ENCODE measurements at places on chromosomes 12 and 14. TPM values are rescaled to one million over a fixed set of nuclear protein-coding genes. Genes with fewer than 3 reads are reported as not detected.

The ANO6 gene
- total RNA-seq = 24.1 TPM

The C12orf57 gene
- total RNA-seq = 174 TPM

DNA sequence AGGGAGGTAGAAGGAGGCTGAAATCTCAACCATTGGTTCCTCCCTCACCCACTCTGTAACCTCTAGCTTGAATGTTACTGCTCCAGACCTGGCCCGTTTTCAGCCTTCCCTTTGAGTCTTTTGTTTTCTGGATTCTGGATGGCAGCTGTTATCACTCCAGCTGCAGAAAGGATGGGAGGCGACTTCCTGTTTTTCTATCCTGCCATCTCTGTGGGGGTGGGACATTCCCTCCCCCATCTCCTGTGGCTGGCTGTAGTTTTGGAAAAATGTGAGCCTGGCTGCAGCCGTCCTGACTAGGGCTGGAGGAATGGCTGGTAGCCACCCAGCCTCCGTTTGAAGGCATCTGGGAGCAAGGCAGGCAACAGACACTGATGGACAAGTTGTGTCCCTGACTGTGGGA, 2.9 kb upstream of the PPFIBP1 start:
- H3K4me3 ChIP-seq = no peak overlapping the region
- H3K4me1 ChIP-seq = peaks cover 27% of the 10 kb centered on the region
- peaks cover 50% of the 10 kb centered on the region for H3K27me3 ChIP-seq
- no peaks in the 10 kb centered on the region for H3K36me3 ChIP-seq

DNA sequence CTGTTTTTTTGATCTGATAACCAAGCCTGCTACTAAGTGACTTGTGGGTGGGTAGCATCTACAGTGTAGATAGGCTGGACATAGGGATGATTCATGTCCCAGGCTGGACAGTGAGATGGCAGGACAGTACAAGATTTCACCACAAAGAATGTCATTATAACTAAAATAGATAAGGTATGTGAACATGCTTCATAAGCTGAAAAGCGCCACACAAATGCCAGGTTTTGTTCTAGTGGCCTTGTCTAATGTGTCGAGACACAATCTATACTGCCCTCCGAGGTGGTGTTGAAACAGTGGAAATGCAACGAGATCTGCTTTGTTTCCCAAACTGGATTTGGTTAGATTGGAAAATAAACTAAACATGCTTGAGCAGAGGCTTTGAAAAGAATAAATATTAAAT, 4.4 kb downstream of the LGALS3 start:
- DNase-seq = no peak
- H3K27ac ChIP-seq = no peak overlapping the region
- H3K27me3 ChIP-seq = peaks cover 6% of the 10 kb centered on the region
- H3K36me3 ChIP-seq = peaks cover 10% of the 10 kb centered on the region

DNA sequence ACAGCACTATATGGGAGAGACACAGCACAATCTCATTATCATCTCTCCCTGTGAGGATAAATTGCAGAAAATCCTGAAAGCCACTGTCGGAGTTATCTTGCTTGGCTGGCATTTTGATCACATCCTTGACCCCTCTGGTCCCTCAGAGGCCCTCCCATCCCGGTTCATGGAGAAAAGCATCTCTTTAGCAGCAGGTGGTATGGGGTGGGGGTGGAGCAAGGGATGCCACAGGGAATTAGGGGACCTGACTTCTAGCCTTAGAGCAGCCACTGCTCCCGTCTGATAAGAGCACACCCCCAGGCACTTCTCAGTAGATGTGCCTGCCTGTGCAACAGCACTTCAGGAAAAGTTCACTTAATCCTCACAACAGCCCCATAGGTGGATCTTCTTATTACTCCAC, 38.6 kb downstream of the GRIN2B start:
- DNase-seq = no peak
- H3K27me3 ChIP-seq = peaks cover 5% of the 10 kb centered on the region
- no peak overlapping the region for H3K27ac ChIP-seq
- H3K36me3 ChIP-seq = no peaks in the 10 kb centered on the region

DNA sequence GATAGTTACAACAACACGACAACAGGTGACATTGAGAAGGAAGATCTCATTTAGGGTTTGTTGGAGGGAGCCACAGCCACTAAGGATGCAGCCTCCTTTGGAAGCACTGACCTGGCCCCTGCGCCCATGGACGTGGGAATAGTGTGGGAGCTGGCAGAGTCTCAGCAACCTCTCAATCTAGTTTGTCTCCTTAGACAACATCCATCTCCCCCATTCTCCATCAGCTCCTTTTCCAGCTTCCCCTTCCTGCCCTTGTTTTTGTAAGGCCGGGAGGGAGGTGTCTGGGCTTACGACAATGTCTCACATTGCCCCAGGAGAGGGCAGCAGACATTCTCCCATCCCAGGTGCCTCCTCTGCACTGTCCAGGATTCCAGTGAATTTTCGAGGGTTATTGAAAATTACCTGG, 170.2 kb upstream of the PZP start:
- H3K27ac ChIP-seq = no peak overlapping the region
- peaks cover 3% of the 10 kb centered on the region for H3K27me3 ChIP-seq
- no peaks in the 10 kb centered on the region for H3K36me3 ChIP-seq
- no peaks in the 10 kb centered on the region for H3K4me1 ChIP-seq
